ENCODE measurements at places on chromosomes 16 and 17. TPM values are rescaled to one million over a fixed set of nuclear protein-coding genes. Genes with fewer than 3 reads are reported as not detected.

SNAI3 gene
- total RNA-seq = 5.8 TPM

MT4 gene
- not detected for total RNA-seq

DNA sequence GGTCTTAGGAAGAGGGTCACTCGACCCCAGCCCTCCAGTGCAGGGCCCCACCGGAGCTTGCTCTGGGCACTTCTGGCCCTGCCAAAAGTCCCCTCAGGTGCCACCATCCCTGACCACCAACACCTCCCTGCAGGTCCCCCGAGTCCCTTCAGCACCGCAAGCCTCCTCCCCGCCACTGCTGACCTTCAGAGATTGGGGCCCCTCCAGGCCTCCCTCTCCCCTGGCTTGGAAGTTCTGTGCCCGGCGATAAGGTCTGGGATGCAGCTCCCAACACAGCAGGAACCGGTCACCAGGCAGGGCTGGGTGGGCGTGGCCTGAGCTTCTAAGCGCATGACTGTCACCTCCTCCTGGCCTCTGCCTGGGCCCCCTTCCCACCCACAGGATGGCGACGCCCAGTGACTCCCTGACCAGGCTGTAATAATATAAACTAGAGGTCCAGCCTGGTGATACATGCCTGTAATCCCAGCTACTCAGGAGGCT lies 11.2 kb downstream of the PIEZO1 start:
- no peak overlapping the region for H3K27ac ChIP-seq
- H3K4me3 ChIP-seq = no peak overlapping the region
- H3K27me3 ChIP-seq = no peaks in the 10 kb centered on the region
- DNase-seq = peak; percentile 27

GRCh38 chr17:33451221-33451620 lies 158.1 kb upstream of the ASIC2 start:
- DNase-seq = no peak
- H3K27me3 ChIP-seq = peaks cover 2% of the 10 kb centered on the region
- no peaks in the 10 kb centered on the region for H3K4me1 ChIP-seq

DNA sequence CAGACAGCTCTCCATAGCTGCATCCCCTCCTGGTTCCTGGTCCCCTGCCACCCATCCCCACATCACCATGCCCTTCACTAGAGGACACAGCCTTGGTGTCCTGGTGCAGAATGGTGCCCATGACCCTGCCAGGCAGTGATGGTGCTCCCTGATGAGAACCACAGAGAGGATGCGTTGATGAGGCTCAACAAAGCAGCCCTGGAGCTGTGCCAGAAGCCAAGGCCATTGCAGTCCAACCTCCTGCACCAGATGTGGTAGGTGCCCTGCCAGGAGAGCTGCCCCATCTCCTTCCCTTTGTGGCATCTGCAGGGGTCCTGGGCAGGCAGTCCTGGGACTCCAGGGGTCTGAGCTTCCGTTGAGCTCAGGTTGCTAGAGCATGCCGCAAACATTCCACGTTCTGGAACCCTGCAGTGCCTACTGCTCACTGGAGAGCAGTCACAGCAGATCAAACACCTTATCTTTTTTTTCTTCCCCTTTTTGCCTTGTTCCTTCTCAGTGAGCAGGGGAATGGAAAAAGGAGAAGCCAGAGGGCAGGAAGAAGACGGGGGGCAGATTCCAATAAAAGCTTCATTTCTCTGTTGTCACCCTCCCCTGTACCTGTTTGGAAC lies 5.3 kb upstream of the EPN3 start:
- H3K27ac ChIP-seq = no peak overlapping the region
- H3K36me3 ChIP-seq = no peaks in the 10 kb centered on the region
- H3K27me3 ChIP-seq = peaks cover 28% of the 10 kb centered on the region
- no peak overlapping the region for H3K4me3 ChIP-seq

- no peak overlapping the region for H3K27ac ChIP-seq
- DNase-seq = peak; percentile 51
- H3K36me3 ChIP-seq = no peaks in the 10 kb centered on the region
- no peaks in the 10 kb centered on the region for H3K27me3 ChIP-seq
These were observed 9.5 kb upstream of the IGFBP4 start for GRCh38 chr17:40433551-40434415.

DNA sequence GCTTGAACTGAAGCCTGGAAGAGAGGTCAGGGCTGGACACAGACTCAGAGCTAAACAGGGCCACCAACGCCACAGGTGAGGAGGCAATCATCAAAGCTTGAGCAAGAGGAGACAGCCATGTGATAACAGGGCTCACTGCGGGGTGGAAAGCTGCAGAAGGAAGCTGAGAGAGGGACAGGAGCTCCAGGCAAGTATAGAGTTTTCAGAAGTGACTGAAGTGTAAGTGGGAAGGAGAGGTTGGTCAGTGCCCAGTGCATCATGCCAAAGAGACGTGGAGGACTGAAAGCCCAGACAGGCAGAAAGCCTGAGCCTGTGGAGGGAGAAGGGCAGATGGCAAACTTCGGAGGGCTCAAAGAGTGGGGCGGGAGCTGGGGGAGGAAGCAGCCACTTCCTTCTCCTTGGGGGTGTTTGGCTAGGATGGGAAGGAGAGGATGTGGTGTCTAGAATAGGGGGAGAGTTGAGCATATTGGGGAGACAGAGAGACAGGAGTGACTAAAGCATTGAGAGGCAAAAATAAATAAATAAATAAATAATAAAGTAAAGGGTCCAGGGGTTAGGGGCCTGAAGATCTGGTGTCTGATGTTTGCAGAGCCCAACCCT lies 2.6 kb downstream of the KIFC3 start:
- no peak overlapping the region for H3K27ac ChIP-seq
- no peak overlapping the region for H3K4me3 ChIP-seq
- H3K4me1 ChIP-seq = peaks cover 21% of the 10 kb centered on the region
- no peaks in the 10 kb centered on the region for H3K36me3 ChIP-seq

GRCh38 chr16:22705799-22706198 lies 108.2 kb upstream of the HS3ST2 start:
- no peak overlapping the region for H3K4me3 ChIP-seq
- H3K4me1 ChIP-seq = no peaks in the 10 kb centered on the region
- no peak for DNase-seq
- H3K27ac ChIP-seq = no peak overlapping the region
- H3K36me3 ChIP-seq = no peaks in the 10 kb centered on the region
- H3K27me3 ChIP-seq = peaks cover 16% of the 10 kb centered on the region

DNA sequence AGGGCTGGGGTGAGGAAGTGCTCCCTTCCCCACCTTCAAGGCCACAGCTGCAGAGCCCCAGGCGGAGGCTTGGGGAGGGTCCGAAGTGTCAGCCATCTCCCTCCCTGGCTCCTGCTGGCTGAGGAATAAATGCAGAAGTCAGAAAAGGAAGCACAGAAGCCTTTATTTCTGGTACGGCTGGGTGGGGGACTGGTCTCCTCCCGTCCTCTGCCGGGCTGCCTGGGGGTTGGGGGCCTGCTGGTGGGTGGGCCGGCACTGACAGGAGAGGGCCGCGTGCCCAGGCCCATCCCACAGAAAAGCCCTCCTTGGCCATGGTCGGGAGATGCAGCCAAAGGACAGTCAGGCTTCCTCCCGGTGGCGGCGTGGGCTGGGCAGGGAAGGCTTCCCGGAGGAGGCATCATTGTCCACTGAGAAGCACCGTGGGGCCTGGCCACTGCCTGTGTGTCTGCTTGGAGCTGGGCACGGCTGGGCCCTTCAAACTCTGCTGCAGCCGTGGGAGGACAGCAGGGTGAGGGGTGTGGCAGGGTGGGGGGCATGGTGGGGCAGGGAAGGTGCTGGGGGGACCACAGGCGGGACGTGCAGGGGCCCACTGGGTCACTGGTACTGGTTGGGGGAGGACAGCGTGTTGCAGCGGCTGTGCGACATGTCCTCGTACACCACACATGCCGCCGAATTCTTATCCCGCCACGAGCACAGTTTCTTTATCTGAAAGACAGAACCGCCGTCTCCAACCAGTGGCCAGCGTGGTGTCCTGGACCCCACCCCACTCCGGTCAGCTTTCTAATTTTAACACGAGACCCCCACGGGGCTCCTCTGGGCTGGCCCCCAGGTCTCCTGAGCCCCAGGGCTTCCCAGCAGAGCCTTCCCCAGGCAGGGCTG lies 2.4 kb downstream of the CD7 start:
- peaks cover 19% of the 10 kb centered on the region for H3K4me1 ChIP-seq
- no peak for DNase-seq
- no peaks in the 10 kb centered on the region for H3K27me3 ChIP-seq
- H3K4me3 ChIP-seq = no peak overlapping the region
- H3K36me3 ChIP-seq = peaks cover 32% of the 10 kb centered on the region
- peak overlapping the region; percentile 92 for H3K27ac ChIP-seq

Data from activated CD4-positive, alpha-beta memory T cell treated with anti-CD3 and anti-CD28 coated beads for 36 hours (primary cell).